ENCODE measurements at places on chromosomes 13 and 19. TPM values are rescaled to one million over a fixed set of nuclear protein-coding genes. Genes with fewer than 3 reads are reported as not detected.

GRCh38 chr13:90362707-90363106 is 984.8 kb upstream of the MIR17HG start:
- no peak for DNase-seq

- DNase-seq, result no peak
These were observed 7.5 kb downstream of the FBN3 start for GRCh38 chr19:8141726-8142512.

GRCh38 chr19:55453511-55454260 is 7.8 kb downstream of the ISOC2 start:
- no peak for DNase-seq

- DNase-seq, result no peak
These were observed 6.9 kb upstream of the CYSLTR2 start for GRCh38 chr13:48646791-48647190.

GRCh38 chr19:47438793-47439220 is 19.5 kb upstream of the MEIS3 start:
- peak; percentile 60 for DNase-seq

- DNase-seq, result peak; percentile 90
These were observed at the start of gene ZNF527 for GRCh38 chr19:37370880-37371661. ZNF527 (plus strand) TSS chr19:37371099; CDS start chr19:37374199, 3,100 bp downstream.

FLT1 gene
- total RNA-seq, result not detected

OR7C1 gene
- total RNA-seq, result not detected

ZNF607 gene
- total RNA-seq, result 12.5 TPM

KLK14 gene
- 0.35 TPM for total RNA-seq

All from PC-9 (cell line).